Progenitor cell of endocrine pancreas (in vitro differentiated cells): ENCODE measurements at places on chromosomes 5 and 9. TPM values are rescaled to one million over a fixed set of nuclear protein-coding genes. Genes with fewer than 3 reads are reported as not detected.

Gene SH3RF2
- total RNA-seq = 16.7 and 17.6 TPM in 2 replicates

Gene CTNND2
- total RNA-seq = 143 and 163 TPM in 2 replicates

- no peak for DNase-seq
These were observed 16.1 kb downstream of the PCBD2 start for GRCh38 chr5:134920848-134921575.

DNA sequence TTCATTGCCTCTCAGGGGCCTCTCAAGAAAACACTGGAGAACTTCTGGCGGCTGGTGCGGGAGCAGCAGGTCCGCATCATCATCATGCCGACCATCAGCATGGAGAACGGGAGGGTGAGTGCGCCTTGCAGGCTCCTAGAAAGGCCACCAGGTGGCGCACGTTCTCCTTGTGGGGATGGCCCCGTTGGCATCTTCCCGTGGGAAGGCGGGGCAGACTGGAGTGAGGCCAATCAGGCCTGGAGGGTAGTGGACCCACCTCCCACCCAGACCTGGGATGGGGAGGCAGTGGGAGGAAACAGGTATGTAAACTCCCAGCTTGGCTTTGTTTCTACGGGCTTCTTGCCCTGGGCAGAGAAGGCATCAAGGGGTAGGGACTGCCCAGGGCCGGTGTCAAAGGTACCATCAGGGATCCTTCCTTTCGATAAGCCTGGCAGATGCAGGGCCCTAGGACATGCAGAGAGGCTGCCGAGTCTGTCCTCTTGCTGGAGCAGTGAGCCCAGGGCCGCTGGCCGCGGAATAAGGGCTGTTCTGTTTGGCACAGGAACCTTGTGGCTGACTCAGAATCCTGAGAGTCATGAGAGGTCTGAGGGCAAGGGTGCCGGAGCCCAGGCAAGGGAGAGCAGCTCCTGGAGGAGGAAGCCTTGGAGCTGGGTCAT lies 18.9 kb upstream of the SPTLC1 start:
- peak; percentile 79 for DNase-seq

- DNase-seq = no peak
These were observed 86.7 kb downstream of the STK32A start for GRCh38 chr5:147321569-147321968.

- DNase-seq = no peak
These were observed 88.8 kb downstream of the TLE4 start for GRCh38 chr9:79660615-79661014.

Gene LPCAT1
- total RNA-seq = 73.3 and 76.4 TPM in 2 replicates

- DNase-seq = no peak
These were observed 29.8 kb upstream of the ZFR start for GRCh38 chr5:32474209-32474854.

Gene BHMT2
- total RNA-seq = 0.64 and 1.2 TPM in 2 replicates

DNA sequence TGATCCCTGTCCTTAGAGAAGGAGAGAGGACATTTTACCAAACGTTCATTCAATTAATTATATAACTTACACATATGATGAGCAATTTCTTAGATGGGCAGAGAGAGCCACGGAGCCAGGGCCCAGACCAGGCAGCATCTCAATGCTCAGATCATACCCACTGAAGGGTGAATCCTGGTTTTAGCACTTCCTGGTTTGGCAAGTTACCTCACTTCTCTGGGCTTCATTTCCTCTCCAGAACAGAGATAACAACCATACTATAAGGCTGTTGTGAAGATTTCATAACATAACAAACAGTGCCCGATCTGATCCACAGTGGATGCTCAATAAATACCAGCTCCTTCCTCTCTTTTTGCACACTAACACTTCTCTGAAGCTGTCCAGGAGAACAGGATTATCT lies 271.1 kb downstream of the DENND1A start:
- DNase-seq = no peak

- DNase-seq = no peak
These were observed 223.0 kb upstream of the MPDZ start for GRCh38 chr9:13502484-13502883.

GRCh38 chr9:92614763-92615461 lies 55.0 kb downstream of the IPPK start:
- DNase-seq = no peak

DNA sequence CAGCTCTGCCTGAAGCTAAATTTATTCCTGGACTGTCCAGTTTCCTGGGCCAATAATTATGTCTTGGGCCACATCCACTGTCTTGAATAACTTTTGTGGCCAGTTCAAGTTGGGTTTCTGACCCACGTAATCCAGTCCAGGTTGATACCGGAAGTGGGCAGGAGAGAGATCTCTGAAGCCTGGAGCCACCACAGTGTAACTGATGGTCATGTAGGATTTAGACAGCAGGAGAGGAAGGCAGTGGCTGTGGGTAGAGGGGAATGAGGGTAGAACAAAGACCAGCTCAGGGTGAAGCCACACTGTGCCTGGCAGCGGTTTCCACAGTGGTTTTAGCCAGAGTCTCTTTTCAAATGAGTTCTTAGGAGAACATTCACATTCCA lies 30.2 kb downstream of the SH3PXD2B start:
- no peak for DNase-seq

Gene AGXT2
- total RNA-seq = not detected in 2 replicates

DNA sequence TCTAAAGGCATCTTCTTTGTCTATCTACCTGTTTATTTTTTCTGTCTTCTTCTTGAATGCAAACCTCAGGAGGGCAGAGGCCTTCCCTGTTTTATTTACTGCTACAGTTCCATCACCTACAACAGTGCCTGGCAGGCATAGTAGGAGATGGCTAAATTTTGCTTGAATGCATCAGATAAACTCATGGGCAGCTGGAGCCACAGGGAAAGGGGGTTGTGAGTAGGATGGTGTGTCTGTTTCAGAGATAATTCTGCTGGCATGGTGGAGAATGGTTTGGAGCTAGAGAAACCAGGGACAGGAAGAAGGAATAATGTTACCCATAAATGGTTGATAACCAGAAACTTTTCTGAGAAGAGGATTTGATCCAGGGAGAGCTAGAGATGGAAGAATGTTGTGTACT lies 189.8 kb upstream of the BRINP1 start:
- no peak for DNase-seq

DNA sequence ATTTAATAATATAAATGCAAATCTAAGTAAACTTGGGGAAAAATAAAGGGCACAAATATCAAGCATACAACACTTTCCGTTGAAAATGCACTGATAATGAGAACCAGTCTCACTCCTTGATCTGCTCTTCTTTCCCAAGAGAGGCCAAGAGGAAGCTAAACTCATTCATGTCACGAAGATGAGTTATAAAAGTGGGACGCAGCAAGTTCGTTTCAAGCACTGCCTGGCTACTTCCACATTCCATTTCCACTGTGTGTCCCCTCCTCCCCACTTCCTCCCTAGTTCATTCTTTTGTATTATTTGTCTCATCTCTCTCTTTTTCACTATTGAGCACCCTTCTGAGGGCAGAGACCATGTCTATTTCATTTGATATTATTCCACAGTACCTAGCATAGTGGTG lies 158.1 kb downstream of the SLC24A2 start:
- DNase-seq = no peak

Gene FGF18
- total RNA-seq = 2.3 and 2.6 TPM in 2 replicates

GRCh38 chr9:24127519-24127918 lies 301.5 kb upstream of the ELAVL2 start:
- no peak for DNase-seq

DNA sequence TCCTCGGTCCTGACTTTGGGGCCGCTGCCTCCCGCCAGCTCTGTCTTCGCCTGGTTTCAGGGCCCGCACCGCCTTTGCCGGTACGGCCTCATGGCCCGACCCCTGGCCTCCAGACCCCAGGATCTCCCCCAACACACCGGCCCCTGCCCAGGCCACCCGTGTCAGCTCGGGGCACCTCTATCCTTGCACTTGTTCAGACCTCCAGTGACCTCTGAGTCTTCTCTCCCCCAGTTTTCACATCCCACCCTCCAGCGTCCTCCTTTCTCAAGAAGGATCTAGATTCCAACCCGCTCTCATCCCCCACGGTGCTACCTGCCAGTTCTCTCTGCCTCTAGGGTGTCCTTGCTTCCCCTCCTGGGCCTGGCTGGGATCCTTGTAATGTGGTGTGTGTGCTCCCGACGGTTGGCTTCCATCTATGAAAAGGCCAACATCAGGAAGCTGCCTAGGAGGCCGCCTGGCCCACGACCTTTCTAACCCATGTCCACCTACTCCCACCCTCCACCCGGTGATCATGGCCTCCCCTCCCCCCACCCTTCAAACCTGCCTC lies 61.1 kb downstream of the SPATA31C2 start:
- DNase-seq = no peak

- no peak for DNase-seq
These were observed 138.8 kb downstream of the GRIA1 start for GRCh38 chr5:153629027-153629895.

GRCh38 chr9:73162987-73163768 lies 11.5 kb downstream of the ANXA1 start:
- no peak for DNase-seq

Gene IL7R
- total RNA-seq = not detected in 2 replicates

Gene RXRA
- total RNA-seq = 58.4 and 64.8 TPM in 2 replicates

- no peak for DNase-seq
These were observed 3.4 kb downstream of the LMNB1 start for GRCh38 chr5:126780165-126780827.

DNA sequence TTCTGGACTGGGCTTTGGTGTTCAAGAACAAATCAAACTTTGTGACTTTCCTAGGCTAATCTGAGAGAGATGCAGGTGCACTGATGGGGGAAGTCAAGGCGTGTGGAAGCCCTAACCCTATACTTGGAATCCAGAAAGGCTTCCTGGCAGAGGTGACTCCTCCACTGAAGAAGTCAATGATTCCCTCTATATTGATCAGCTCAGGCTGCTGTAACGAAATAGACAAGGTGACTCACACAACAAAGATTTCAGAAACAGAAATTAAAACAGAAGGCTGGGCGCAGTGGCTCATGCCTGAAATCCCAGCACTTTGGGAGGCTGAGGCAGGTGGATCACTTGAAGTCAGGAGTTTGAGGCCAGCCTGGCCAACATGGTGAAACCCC lies 69.6 kb upstream of the GGTA1 start:
- no peak for DNase-seq

Gene PCDHB13
- 6.8 and 7.4 TPM in 2 replicates for total RNA-seq

DNA sequence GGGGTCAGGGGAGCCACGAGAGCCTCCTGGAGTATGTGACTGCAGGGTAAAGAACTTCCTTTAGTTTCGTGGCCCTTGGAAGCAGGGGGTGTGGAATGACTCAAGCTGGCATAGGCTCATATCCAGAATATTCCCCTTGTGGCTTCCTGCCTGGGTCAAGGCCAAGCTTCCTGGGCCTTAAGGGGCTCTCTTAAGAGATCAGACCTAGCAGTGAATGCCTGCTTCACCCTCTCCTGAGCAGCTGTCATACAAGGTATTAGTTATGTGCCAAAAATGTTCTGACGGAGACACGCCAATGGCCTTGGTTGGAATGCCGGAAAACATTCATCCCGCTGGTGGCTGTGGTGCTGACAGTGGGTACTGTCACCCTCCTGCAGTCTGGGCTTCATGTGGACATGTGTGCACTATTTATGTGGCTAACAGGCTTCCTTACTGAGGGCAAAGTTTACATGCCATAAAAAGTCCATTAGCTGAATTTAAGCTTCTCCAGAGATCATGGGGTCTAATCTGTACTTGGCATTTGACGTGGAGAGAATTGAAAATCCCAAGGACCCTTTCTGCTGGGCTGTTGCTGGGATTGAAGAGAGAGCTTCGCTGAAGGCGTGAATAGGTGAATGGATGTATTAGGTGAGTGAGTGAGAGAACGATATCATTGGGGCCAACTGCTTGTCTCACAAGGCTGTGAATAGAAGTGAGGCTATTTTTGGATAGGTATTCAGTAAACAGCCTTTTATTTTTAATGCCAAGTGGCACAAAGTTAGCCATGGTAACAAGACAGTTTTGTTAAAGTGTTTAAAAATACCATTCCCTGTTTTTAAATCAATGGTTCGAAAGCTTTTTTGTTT lies 156.8 kb downstream of the MACROH2A1 start:
- no peak for DNase-seq

Gene PCDHGC5
- total RNA-seq = 1.2 and 1.3 TPM in 2 replicates

DNA sequence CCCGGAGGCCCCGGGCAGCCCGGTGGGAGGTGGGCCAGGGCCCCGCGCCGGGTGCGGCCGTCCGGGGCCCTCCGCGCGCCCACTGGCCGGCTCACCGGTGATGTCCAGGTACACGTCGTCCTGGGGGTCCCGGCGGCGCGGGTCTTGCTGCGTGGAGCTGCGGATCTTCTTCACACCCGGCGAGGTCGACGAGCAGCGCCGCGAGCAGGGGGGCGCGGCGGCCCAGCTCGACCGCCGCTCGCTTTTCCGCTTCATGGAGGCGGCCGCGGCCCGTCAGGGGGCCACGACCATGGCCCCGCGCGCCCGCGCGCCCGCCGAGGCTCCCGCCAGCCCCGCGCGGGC lies 548 bp downstream of the CDC14B start:
- DNase-seq = no peak

Gene C1QTNF3
- total RNA-seq = 9.6 and 11.0 TPM in 2 replicates

Gene GRXCR2
- total RNA-seq = not detected in 2 replicates

- no peak for DNase-seq
These were observed 181.5 kb upstream of the ISL1 start for GRCh38 chr5:51201708-51202107.

DNA sequence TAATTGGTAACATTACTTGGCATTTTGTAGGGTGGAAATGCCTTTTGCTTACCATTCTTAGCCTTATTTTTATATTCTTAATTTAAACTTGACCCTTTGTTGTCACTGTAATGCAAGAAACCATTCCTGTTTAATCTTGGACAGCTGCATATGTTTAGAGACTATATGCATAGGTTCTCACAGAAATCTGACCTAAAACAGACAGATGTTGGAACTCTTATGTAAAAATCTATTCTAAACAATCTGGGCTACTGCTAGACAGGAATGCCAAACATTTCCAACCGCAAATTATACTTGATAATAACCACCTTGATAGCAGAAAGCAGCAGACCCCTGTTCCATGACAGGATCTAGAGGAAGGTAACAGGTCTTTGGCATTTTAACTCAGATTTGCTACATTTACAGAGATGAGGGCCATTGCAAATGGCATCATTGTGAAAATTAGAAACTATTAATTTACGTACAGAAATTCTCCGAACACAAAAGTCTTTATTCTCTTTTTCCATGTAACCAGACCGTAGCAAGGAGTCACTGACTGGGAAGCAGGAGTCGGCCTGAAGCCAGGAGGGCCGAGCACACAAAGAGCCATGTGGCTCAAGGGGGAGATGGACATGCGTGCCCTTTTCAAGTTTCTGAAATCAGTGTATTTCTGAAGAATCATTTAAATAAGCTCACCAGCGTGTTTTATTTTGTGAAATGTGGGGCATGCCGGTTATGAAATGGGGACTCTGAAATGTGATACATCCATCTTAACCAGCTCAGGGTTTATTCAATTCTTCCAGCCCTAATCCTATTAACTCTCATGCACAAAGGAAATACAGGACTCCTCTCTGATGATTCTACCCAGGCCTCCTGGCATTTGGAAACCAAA lies 139.3 kb downstream of the AOPEP start:
- DNase-seq = no peak

DNA sequence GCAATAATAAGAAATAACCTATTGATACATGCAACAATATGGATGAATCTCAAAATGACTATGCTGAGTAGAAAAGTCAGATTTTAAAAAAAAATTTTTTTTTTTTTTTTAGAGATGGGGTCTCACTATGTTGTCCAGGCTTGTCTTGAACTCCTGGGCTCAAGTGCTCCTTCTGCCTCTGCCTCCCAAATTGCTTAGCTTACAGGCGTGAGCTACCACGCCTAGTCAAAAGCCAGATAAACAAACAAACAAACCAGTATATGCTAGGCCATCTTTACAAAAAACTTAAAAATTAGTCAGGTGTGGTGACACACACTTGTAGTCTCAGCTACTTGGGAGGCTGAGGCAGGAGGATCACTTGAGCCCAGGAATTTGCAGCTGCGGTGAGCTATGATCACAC lies 79.0 kb downstream of the MED27 start:
- DNase-seq = no peak
